ENCODE measurements at places on chromosomes 4 and X. TPM values are rescaled to one million over a fixed set of nuclear protein-coding genes. Genes with fewer than 3 reads are reported as not detected.
A peak's percentile ranks its signal among the peaks of the same experiment; 100 is the strongest.

TLR10 gene
- total RNA-seq = not detected

GRCh38 chr4:168736860-168737805, 240.3 kb downstream of the PALLD start:
- no peaks in the 10 kb centered on the region for H3K36me3 ChIP-seq
- H3K27ac ChIP-seq = no peak overlapping the region
- DNase-seq = no peak
- no peaks in the 10 kb centered on the region for H3K27me3 ChIP-seq
- H3K4me1 ChIP-seq = peaks cover 19% of the 10 kb centered on the region

DNA sequence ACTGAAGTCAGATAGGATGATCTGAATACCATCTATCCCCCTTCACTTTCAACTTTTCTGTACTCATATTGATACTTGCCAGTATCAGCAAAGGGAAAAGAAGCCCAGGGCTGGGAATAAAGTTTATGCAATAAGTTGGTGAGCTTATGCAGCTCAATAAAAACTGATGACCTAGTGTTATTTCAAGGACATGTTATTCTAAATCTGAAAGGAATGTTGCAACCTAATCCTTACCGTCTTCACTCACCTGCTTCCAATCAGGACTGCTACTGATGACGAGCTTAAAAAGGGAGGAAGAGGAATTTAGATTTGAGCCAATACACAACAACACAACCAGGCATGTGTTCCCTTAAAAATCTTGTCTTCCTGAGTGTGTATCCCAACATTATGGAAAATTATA, 419.9 kb downstream of the SPRY1 start:
- H3K4me3 ChIP-seq = no peak overlapping the region
- H3K36me3 ChIP-seq = no peaks in the 10 kb centered on the region
- no peak overlapping the region for H3K27ac ChIP-seq
- H3K27me3 ChIP-seq = no peaks in the 10 kb centered on the region
- H3K4me1 ChIP-seq = no peaks in the 10 kb centered on the region

- no peaks in the 10 kb centered on the region for H3K4me1 ChIP-seq
- no peaks in the 10 kb centered on the region for H3K36me3 ChIP-seq
- H3K27ac ChIP-seq = no peak overlapping the region
- no peak overlapping the region for H3K4me3 ChIP-seq
- peak; percentile 9 for DNase-seq
Measured at GRCh38 chrX:125378205-125378604, 58.5 kb downstream of the TEX13C start.

DNA sequence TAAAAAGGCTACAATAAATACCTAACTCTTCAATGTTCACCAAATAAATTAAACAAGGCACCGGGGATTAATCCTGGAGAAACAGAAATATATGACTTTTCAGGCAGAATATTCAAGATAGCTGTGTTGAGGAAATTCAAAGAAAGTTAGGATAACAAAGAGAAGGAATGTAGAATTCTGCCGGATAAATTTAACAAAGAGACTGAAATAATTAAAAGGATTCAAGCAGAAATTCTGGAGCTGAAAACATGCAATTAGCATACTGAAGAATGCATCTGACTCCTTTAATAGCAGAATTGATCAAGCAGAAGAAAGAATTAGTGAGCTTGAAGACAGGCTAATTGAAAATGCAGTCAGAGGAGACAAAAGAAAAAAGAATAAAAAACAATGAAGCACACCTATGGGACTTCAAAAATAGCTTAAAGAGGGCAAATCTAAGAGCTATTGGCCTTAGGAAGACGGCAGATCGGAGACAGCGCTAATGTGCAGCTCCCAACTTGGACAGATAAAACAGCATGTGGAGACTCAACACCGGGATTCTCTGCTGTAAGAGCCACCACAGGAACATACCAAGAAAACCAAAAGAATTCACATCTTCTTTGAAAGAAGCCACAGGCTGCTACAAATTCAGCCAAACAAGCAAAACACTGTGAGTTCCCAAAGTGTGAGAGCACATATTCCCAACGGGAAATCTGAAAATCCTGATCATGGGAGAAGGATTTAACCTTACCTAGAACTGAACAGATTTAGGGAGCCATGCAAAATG, 1290.9 kb downstream of the PCDH18 start:
- H3K27ac ChIP-seq = no peak overlapping the region
- no peak for DNase-seq
- H3K4me1 ChIP-seq = no peaks in the 10 kb centered on the region
- H3K36me3 ChIP-seq = no peaks in the 10 kb centered on the region

GRCh38 chrX:100381619-100382018, 28.5 kb downstream of the PCDH19 start:
- H3K36me3 ChIP-seq = no peaks in the 10 kb centered on the region
- no peak for DNase-seq
- H3K4me1 ChIP-seq = no peaks in the 10 kb centered on the region
- no peaks in the 10 kb centered on the region for H3K27me3 ChIP-seq
- H3K27ac ChIP-seq = no peak overlapping the region
